ENCODE measurements at places on chromosomes 12 and 14.

- DNase-seq, result no peak
Measured at GRCh38 chr14:92462568-92462967, 51.0 kb upstream of the RIN3 start.

GRCh38 chr12:122003651-122004611 is 17.8 kb upstream of the BCL7A start:
- DNase-seq, result no peak

GRCh38 chr12:47741340-47741703 is 16.0 kb upstream of the ENDOU start:
- peak; percentile 27 for DNase-seq

- DNase-seq, result no peak
Measured at GRCh38 chr12:1350055-1350933, 244.1 kb downstream of the FBXL14 start.

DNA sequence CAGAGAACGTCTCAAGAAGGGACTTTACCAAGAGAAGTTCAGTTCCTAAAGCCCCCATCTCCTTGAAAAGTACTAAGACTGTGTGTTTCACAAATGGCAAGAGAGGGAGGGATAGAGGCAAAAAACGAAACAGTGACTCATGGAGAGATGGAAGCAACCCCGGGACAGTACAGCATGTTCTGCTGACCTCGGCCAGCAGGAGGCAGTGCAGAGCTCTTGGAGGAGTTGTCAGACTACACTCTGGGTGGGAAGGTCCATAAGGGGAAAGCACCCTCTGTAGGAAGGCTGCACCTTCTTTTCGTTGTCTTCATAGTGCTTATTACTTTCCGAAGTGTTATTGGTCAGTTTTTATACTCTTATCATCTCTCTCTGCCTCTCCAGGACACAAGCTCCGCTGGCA is 525.2 kb upstream of the CCDC196 start:
- peak; percentile 24 for DNase-seq

DNA sequence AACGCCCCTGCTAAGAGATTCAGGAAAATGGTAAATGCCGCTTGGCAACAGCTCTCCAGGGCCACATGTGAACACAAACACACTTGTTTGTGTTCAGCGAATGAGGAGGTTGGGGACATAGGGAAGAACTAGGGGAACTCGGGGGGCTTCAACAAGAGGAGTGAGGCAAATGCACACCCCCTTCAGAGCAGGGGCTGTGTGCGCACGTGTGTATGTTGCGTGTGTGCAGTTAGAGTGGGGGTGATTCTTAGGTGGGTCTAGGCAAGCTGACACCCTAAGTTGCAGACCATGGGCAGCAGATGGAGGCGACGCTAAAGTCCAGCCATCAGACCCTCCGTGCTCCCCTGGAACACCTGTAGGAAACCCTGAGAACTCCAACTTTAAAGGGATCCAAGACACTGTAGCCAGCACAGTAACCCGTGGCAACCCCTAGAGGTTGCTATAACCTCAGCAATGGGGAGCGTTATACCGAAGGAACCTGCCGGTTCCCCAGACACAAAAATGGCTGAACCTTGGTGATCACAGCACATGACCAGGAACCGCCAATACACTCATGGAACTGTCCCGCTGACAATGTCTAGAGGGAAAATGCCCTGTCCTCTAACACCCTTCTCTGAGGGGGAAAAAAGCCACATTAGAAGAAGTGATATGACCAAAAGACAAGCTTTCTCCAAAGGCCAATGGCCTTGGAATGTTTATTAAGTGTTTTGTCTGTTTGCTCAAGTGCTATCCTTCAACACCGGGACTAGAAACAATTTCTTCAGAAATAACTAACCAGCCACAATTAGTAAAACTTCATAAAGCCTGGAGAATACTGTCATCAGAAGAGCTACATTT is 86.5 kb upstream of the CEP83 start:
- peak; percentile 77 for DNase-seq

GRCh38 chr14:75338398-75338797 is 59.8 kb downstream of the FOS start:
- DNase-seq, result no peak

GRCh38 chr12:42421844-42422779 is 96.1 kb downstream of the PPHLN1 start:
- DNase-seq, result no peak

- DNase-seq, result no peak
Measured at GRCh38 chr12:106227641-106228319, 20.0 kb downstream of the CKAP4 start.

DNA sequence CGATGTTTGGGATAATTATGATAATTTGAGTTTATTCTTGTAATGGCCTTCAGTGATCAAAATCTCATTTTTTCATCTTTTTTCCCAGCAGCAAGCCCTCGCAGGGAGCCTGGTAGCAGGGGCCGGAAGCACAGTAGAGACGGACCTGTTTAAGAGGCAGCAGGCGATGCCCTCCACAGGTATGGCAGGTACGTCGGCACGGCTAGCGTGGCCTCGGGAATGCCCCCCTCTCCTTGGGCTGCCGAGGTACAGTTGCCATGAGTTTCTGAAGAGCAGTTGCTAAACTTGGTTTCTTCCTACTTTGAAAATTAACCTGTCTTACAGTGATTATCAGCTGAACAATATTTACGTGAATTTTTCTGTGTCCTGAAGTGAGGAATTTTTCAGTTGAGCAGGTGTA is 29.9 kb downstream of the EP400 start:
- DNase-seq, result no peak

GRCh38 chr14:89728964-89729363 is 225.6 kb downstream of the EFCAB11 start:
- no peak for DNase-seq

DNA sequence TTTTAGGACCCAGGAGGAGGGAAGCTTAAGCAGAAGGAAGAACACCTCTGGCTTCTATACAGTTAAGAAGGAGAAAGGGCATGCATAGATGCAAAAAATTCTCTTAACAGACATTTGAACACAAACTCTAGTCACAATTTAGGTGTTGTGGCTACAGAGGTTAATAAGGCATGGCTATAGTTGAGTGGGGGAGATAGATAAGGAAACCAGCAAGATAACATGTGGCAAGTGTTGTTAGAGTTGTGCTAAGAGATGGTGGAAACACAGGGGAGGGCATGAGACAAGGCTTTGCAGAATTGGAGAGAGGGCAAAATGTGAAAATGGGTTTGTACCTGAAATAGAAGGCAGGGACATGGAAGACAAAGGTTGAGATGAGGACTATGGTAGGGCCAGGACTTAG is 88.9 kb downstream of the MSRB3 start:
- DNase-seq, result no peak

- DNase-seq, result no peak
Measured at GRCh38 chr14:54785136-54785777, 117.4 kb downstream of the GCH1 start.

- no peak for DNase-seq
Measured at GRCh38 chr14:26601856-26602255, 4.0 kb upstream of the NOVA1 start.

DNA sequence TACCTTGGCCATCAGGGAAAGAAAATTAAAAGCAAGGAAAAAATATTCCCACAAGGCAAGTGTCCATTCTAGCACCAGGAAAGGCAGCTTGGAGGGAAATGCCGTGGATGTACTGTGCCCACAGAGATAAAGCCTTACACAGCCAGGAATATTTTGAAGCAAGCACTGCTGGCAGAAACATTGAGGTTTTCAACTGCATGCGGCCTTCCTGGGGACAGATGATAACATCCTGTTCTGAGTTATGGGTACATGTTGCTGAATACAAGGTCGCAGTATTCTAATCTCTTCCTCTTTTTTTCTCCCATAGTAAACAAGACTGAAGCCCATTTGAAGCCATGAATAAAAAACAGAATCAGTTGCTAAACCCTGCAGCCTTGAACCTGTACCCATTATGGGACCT is 197.1 kb downstream of the BTG1 start:
- DNase-seq, result no peak

DNA sequence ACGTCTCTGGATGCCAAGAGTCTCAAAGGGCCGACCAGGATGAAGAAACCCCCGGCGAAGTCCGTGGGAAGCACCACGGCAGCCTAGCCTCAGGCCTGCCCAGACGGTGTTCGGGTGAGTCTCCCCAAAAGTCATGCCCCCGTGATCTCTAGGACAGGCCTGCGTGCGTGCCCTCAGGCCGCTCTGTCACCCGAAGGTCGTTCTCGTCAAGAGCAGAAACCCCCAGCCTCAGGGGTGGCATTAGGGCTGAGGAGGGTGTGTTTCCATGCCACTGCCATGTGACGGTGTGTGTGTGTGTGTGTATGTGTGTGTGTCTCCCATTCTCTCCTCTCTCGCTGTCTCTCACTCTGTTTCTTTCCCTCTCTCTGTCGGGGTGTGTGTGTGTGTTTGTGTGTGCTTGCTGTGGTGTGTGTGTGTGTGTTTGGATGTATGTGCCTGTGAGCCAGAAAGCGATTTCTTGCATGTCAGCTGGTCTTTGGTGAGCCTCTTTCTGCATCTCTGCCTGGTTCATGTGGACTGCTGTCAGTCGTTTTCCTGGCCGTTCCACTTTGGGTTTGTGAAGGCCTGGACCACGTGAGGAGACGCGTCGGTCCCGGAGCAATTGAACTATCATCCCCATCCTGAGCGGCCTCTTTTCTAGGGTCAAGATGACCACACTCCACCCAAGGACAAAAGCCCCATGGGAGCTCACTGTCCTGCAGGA is 772.5 kb upstream of the ALG10B start:
- no peak for DNase-seq

- DNase-seq, result no peak
Measured at GRCh38 chr14:96748362-96748761, 48.8 kb upstream of the VRK1 start.

- no peak for DNase-seq
Measured at GRCh38 chr12:20370866-20371519, 2.7 kb downstream of the PDE3A start.

GRCh38 chr14:93331728-93332396 is 974 bp downstream of the BTBD7 start:
- DNase-seq, result no peak

DNA sequence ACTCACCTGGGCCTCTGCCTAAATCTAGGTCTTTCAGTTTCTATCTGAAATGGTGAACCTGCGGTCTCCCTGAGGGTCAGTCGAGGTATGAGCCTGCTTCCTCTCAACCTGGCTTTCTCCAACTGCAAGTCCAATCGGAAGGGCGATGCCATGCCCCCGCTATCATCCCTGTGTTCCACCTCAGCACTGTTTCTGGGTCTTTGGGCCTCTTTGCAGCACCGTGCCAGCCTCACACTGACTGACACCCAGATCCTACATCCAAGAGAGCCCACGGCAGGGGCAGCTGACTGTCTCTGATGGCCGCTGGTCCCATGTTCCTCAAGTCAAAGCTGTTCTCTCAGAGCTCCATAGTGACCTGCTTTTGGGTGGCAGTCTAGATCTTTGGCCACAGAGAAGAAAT is 120.7 kb downstream of the PAPOLA start:
- no peak for DNase-seq

- DNase-seq, result no peak
Measured at GRCh38 chr14:103456167-103456835, 66.3 kb downstream of the CKB start.

DNA sequence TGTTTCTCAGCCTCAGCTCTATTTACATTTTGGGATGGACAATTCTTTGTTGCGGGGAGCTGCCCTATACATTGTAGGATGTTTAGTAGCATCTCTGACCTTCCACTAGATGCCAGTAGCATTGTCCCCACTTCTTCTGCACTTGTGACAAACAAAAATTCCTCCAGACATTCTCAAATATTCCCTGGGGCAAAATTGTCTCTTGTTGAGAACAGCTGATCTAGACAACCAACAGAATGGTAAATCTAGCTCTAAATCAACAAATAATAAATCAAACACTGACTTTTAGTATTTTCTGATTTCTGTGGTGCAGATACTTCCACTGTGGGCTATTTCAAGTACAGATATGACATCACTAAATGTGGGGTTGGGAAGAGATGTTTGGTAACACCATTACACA is 60.7 kb downstream of the MSRB3 start:
- DNase-seq, result no peak

DNA sequence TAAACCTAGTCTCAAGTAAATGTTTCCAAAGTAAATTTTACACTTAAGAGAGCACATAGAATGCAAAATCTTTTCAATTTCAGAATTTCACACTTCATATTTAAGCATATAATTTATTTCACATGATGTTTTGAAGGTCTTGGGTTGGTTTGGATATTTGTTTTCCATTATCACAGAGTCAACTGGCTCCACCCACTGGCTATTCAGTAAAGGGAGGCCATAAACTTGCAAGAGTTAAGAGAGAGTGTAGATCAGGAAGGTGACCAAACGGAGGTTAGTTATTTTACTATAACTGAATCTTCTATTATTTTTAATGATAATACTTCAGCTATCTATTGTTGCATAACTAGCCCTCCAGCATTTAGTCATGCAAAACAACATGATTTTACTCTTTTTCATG is 6.2 kb upstream of the CPNE8 start:
- no peak for DNase-seq

- DNase-seq, result no peak
Measured at GRCh38 chr12:123396954-123397353, 13.0 kb downstream of the KMT5A start.

DNA sequence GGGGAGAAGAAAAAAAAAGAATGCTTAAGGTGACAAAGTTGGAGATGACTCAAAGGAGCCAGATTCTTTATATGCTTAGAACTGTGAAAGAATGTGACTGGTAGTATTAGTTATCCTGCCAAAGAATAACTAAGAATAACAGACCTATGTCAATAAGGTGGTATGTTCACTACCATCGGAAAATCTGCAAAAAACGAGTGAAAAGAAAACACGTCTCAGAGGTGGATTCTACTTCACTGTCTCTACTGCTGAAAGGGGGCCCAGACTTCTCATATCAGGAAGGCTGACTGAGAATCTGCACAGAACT is 64.7 kb downstream of the IPO8 start:
- no peak for DNase-seq

DNA sequence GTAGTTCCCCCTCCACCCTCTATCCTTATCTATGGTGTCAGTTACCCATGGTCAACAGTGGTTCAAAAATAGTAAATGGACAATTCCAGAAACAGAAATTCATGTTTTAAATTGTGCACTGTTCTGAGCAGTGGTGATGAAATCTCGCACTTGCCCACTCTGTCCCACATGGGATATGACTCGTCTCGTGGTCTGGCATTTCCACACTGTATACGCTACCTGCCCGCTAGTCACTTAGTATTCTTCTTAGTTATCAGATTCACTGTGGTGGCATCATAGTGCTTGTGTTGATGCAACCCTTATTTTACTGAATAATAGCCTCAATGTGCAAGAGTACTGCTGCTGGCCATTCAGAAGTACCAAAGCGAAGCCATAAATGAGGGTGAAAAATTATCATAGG is 507.0 kb downstream of the SNAPC1 start:
- no peak for DNase-seq

GRCh38 chr14:96151242-96151641 is 53.4 kb upstream of the BDKRB2 start:
- DNase-seq, result no peak

DNA sequence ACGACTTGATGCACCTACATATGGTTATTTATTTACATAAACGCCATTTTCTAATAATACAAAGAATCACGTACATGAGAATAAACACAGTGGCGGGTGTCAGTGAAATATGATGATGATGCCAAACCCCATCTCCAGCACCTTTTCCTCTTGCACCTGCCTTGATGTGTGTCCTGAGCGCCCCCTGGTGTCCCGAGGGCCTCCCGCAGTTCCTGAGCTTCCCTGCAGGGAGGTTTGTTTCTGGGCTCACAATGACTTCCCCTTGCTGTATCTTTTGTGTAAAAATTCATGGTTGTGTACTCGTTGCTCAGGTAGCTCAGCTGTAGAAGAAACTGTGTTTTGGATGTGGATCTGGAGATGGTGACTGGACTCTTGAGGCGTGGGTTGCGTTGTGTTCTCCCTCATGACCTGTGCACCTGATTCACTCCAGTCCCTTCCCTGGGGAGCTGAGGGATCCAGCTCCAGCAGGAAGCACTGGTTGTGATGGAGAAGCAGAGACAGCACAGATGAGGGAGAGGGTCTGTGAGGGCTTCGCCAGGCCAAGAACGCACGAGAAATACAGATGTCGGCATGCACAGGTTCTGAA is 1037.8 kb downstream of the TMEM121 start:
- no peak for DNase-seq
